CD4-positive, alpha-beta T cell (primary cell): ENCODE measurements at places on chromosomes 11 and 22.
A peak's percentile ranks its signal among the peaks of the same experiment; 100 is the strongest.

- DNase-seq = no peak
Measured at GRCh38 chr11:38014405-38014804, 1416.4 kb upstream of the RAG2 start.

DNA sequence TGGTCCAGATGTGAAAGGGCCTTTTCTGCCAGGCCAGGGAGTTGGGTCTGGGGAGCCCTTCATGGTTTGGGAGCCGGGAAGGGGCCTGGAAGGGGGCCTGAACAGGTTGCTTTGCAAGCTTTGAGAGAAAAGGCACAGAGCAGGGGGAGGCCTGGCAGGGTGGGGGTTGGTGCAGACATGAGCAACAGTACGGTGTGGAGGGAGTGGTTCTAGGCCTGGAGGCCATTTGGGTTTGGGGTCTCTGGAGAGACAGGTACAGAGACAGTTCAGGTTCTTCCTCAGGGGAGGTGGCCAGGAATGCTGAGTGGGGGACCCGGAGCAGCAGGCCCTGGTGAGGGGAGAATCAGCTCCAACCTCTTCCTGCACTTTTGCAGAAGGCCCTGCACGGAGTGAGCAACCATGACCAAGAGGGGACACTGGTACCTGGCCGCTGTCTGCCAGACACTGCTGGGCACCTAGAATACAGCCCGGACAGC lies 1.4 kb downstream of the KDELR3 start:
- no peak for DNase-seq

GRCh38 chr22:36644333-36644757 lies 59.2 kb downstream of the CACNG2 start:
- no peak for DNase-seq

GRCh38 chr11:33373636-33374035 lies 116.5 kb downstream of the HIPK3 start:
- DNase-seq = no peak

- peak; percentile 20 for DNase-seq
Measured at GRCh38 chr22:22558071-22558971, 744 bp downstream of the PRAME start.

- DNase-seq = no peak
Measured at GRCh38 chr11:86497836-86498235, 123.1 kb downstream of the CCDC81 start.

- DNase-seq = no peak
Measured at GRCh38 chr11:21653951-21654421, 538.9 kb upstream of the ANO5 start.

- DNase-seq = no peak
Measured at GRCh38 chr11:58763120-58763490, 31.4 kb upstream of the GLYAT start.

GRCh38 chr11:120219232-120219937 lies 8.6 kb downstream of the OAF start:
- no peak for DNase-seq

GRCh38 chr11:133163463-133164419 lies 368.6 kb downstream of the OPCML start:
- DNase-seq = no peak

DNA sequence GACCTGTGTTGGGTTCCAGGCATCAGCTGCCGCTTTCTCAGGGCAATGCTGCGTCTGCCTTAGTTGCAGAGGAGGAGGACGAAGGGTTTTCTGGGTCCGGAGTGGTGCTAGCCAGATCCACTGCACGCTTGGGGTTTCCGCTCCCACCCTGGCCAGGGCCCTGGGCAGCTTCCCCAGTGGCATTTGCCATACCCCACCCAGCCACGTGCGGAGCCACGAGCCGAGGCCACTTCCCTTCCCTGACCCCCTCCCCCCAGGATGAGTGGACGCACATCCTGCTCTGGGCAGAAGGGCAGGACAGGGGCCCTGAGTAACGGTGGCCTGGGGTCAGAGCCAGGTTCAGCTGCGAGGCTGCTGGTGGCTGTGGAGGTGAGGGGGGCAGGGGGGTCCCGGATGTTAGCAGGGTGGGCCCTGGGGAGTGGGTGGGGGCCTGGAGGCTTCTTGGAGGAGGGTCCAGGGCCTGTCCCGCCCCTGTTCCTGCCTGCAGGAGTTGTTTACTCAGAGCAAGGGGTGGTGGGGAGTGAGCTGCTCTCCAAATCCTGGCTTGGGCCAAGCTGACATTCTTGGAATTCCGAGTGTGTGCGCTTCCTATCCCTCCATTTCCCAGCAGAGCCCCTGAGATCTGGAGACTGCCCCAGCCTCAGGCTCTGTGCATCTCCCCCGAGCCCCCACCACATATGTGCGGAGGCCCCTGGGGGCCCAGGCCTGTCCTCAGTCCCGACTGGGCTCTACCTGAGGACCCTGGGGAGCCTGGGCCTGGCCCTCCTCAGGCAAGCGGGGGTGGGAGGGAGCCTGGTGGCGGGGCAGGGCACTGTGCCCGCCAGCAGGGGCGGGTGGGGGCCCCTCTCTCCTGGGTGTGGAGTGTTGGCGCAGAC lies 1.4 kb downstream of the TSPAN4 start:
- DNase-seq = no peak

- DNase-seq = no peak
Measured at GRCh38 chr11:12392672-12393071, 15.3 kb downstream of the PARVA start.

DNA sequence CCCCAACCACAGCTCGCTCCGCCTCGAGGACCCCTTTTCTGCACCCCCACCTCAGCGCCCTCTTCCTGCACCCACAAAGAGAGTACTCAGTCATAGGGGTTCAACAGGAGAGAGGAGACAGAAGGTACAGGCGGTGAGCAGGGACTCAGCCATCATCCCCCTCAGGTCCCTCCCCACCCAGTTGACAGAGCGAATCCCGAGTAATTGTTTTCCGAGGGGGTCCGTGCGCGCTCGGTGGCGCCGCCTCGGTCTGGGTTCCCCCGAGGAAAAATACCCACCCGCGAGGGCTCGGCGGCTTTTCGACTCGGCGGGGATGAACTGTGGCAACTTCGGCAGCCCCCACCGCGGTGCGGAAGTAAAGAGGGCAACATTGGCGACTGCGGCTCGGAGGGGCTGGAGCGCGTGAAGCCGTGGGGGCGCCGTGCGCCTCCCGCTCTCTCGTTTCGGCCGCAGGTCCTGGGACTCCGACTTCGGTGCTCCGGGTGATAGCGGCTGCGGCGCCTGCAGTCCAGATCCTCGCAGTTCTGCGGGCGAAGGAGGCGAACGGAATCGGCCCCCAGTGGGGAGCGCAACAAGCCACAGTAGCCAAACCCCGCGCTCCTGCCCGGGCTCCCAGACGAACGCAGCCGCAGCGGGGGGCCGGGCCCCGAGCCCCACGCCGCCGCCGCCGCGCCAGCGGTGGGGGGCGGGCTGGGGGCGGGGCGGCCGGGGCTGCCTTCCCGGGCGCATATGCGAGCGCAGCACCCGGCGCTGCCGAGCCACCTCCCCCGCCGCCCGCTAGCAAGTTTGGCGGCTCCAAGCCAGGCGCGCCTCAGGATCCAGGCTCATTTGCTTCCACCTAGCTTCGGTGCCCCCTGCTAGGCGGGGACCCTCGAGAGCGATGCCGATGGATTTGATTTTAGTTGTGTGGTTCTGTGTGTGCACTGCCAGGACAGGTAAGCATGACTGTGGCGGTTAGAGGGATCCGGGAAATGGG lies at the start of gene NELL1:
TSS of gene NELL1 (plus strand) at position 743 of the 976 bp plus-strand sequence.
- DNase-seq = no peak

GRCh38 chr22:31488988-31489617 lies 539 bp downstream of the EIF4ENIF1 start:
- peak; percentile 45 for DNase-seq

DNA sequence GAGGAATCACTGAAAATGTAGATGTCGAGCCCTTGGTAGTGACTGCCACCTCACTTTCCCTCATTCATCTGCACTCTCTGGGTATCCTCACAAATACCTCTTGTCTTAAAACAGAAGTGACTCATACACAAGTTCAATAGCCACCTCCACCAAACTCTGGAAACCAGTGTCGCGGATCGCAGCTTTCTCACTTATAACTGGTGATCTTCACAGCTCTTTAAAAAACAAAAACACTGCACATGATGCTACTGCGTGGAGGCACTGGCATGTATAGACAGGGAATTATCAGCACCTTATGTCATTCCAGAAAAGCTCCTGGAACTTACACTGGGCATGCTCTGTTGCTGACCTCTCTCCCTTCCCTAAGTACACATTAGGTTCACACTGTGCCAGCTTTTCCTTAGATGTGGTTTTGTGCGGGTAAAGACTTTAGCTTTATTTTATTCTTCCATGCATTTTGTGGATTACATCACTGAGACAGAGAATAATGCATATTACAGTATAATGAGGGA lies 425.5 kb upstream of the CADM1 start:
- DNase-seq = no peak
